HepG2 (cell line): ENCODE measurements at places on chromosomes 5 and 9.

DNA sequence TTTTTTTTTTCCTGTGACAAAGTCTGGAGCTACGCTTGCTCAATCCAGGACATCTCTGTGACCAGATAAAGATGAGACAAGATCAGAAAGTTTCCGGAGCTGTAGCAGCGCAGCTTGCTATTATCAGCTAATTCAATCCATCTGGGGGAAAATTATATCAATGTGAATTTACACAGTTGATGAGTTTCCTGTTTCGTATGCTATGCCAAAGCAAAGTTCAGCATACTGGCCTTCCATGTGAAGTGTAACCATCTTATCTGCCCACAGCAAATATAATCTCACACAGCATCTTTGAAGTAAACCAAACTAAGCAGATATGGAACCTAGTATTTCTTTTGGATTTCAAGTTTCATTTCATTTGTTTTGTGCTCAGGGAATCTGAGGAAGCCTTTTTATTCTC lies 1767.7 kb downstream of the EFNA5 start:
- DNase-seq = no peak

GRCh38 chr5:3210531-3210930 lies 385.1 kb upstream of the IRX1 start:
- no peak for DNase-seq

DNA sequence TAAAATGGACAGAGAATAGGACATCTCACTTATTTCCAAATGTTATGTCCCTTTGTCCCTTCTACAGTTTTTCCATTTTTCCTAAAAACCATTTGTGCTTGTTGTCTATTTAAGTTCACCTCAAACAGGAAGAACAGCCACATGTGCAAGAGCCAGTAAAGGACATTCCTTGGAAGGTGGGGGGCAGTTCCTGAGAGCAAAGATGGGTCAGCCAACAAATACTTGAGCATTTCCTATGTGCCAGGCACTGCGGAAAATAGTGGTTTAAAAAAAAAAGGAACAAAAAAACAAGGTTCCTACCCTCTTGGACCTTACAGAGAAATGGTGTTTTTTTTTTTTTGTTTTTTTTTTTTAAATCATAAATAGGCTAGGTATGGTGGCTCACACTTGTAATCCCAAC lies 26.8 kb downstream of the ANP32B start:
- no peak for DNase-seq

- no peak for DNase-seq
Observed at GRCh38 chr5:143056339-143056704, 286.1 kb downstream of the ARHGAP26 start.
